ENCODE measurements at places on chromosomes 7 and 10.

DNA sequence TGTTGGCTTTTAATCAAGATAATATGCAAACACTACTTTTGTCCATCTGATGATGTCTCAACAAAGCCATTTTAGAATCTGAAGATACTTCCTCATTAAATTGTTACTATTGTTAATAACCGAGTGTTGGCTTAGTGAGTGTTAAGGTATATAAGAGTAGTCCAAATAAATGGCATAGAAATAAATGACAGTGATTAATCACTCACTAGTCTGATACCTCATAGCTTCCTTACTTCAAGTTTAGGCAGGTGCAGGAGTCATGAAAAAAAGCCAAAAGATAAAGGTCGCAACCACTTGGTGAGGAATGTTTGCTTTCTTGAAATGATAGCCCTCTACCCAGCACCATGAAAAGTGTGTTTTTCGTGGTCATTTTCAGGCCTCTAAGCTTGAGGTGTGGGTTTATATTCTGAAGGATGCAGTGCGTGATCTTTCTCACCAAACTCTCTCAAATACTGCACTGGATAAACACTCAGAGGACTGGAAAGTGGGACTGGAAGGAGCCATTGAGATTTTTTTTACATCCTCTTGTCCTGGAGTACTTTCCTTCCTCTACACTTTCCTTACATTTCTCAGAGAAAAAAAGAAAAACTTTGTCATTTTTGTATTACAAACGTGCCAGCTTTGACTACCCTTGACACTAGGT lies 138.1 kb downstream of the KIAA1217 start:
- DNase-seq, result no peak

DNA sequence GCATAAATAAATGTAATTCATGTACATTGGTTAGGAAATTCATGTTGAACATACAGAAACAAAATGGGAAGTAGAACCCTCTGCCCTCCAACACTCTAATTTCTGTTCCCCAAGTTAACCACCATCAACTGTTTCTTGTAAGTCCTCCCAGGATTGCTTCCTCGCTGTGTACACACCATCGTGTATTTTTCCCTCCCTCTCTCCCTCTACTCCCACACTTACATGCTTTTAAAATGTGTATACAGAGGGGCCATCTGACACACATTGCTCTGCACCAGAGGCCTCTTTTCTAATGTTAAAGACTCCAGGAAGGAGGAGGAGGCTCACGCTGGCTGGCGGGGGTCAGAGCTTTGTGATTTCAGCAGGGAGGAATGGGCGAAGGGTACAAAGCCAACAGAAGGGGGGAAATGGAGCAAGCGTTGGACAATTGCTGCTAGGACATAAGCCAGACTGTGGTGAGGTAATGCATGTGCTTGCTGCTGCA lies 1.9 kb upstream of the EPHA1 start:
- no peak for DNase-seq

- no peak for DNase-seq
These were observed 285 bp downstream of the CSTF2T start for GRCh38 chr10:51699145-51699474.

GRCh38 chr10:37952926-37953325 lies 23.5 kb downstream of the ZNF25 start:
- DNase-seq, result no peak

DNA sequence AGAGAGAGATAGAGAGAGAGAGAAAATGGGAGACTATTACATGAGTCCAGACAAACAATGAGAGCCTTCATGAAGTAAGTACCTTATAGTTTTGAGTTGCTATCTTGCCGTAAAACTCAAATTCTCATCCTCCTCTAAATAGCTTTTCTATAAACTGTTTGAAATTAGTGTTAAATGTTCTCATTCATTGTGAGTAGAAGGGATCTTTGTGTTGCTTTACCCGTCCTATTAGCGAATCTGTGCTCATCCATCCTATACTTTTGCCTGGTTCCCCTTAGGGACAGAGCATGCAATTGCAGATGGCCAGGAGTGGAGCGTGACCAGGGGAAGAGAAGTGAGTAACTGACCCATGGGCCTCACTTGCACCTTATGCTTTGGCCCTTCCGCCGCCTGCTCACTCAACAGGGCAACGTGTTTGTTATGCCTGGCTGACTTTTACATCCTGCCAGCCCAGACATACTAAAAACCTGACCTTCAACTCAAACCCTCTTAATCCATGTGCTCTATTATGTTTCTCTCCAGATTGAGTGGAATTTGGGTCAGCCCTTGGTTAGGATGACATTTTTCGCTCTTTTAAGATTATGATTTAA lies 244.2 kb upstream of the YAE1 start:
- no peak for DNase-seq

- DNase-seq, result peak; percentile 52
These were observed 60.9 kb upstream of the ADRB1 start for GRCh38 chr10:113982769-113983168.

DNA sequence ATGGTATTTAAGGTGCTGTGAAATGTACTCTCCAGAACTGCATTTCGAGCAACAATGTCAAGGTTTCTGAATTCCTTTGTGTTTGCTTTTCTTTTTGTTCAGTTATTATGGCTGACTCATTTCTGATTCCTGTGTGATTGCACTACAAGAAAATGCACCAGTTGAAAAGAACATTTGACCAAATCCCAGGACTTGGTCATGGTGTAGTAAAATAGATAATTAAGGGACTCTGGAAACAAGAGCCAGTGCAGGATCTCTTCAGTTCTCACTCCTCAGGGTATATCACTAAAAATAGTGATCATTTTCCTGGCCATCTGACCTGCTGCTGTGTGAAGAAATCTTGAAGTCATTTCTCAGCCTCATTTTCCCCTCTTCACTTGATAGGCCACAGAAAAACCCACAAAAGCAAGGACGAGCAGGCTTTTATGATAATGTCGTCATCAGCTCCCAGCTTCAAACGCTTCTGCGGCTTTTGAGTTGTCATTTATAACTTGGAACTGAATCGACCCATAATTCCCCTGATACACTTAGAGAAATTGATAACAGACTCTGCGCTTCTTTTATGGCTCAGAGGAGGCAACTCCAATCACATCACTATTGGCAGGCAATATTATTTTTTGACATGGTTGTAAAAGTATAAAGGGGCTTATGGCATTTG lies 274.7 kb downstream of the HDAC9 start:
- no peak for DNase-seq

DNA sequence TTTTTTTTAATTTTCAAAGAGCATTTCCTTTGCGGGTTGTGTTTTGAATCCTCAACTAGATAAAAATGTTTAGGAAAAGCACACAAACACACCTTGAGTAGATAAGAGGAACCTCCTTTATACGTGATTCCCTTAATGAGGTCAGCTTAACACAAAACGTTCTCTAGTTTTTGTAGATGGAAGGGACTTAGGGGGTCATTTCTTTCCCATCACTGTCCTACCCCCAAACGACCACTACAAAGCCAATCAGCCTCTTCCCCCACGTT lies 1.2 kb downstream of the SUV39H2 start:
- no peak for DNase-seq

DNA sequence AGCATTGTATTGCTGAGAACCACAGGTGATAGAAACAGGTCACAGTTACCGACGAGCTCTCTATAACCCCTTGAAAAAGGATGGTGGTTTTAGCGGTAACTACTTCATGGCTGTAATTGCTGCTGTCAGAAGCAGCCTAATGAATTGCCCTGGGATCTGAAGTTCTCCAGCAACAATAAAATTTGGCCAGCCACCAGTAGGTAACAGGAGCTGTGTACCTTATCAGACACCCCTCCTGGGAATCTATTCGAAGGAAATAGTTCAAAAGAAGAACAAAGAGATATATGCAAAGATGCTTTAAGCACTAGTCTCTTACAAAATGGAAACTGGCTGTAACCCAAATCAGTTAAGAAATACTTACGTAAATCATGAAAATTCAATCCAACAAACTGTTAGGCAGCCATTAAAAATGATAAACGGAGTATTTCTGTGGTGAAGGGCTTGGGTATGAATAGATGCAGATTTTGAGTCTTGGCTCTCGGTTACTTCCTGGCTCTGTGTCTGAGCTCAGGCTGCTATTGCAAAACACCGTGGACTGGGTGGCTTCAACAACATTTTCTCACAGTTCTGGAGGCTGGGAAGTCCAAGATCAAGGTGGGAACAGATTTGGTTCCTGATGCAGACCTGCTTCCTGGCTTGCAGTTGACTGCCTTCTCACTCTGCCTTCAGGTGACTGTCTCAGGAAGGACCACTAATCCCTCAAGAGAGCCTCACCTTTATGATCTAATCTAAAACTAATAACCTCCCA lies 1.6 kb downstream of the MSRB2 start:
- DNase-seq, result peak; percentile 13

- DNase-seq, result no peak
These were observed 109.5 kb upstream of the GATA3 start for GRCh38 chr10:7945034-7945433.

DNA sequence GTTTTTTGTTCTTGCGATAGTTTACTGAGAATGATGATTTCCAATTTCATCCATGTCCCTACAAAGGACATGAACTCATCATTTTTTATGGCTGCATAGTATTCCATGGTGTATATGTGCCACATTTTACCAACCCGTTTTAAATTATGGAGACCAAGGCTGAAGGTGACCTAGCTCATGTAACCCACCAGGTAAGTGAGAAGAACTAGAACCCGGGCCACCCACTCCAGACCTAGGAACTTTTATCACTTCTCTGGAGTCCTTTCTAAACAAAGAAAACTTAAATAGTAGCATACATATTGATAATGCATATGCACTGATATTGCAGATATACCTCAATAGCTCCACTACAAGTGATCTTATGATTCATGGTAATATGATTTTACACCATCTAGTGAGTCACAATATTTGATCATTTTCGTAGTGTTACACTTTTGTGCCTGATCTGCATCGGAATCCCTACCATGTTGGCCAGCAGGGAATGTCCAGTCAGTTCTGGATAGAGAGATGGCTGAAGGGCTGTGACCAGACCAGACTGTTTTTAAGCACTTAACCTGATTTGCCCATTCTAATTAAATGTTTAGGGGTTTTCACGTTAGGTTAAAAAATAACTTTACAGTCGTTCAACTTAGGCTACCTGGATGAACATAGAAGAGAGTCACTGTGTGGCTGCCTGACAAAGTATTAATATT lies 15.2 kb downstream of the CUZD1 start:
- no peak for DNase-seq

- DNase-seq, result no peak
These were observed 42.4 kb upstream of the SEPTIN7 start for GRCh38 chr7:35758421-35758820.

GRCh38 chr10:16509996-16510395 lies 11.7 kb downstream of the C1QL3 start:
- no peak for DNase-seq

DNA sequence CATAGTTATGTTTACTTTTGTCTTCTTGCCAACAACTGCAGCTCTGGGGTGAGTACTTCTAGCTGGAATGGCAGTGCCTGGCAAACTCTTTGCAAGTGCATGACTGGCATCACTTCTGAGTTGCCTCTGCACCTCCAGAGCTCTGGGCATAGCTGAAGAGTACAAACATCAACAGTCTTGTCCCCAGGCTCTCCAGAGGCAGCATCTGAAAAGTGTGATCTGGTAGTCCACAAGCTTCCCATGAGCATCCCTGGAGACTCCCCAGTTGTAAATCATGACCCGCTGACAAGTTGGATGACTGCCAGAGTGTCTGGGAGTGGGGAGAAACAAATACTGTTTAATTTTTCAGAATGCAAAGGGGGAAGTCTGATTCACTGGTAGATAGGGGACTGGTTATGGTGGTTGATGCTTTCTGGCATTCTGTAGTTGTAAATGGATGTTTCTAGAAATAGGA lies 138.9 kb upstream of the CDK13 start:
- DNase-seq, result peak; percentile 76

DNA sequence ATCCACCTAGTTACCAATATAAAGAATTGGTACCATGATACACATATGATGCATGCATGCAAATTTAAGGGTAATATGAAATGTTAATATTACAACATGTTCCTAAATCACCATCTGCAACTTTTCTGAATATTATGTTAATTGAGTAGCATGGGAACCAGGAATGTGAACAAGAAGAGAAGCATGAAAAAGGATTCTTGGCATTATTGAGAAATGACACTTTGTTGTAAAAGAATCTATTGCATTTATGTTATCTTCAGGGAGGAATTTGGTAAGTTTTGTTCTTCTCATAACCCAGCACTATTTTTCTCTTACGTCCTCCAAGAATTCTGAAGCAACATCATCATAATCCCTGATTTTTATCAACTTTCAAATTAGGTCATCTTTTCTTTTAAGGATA lies 159.9 kb upstream of the SLC25A13 start:
- no peak for DNase-seq

DNA sequence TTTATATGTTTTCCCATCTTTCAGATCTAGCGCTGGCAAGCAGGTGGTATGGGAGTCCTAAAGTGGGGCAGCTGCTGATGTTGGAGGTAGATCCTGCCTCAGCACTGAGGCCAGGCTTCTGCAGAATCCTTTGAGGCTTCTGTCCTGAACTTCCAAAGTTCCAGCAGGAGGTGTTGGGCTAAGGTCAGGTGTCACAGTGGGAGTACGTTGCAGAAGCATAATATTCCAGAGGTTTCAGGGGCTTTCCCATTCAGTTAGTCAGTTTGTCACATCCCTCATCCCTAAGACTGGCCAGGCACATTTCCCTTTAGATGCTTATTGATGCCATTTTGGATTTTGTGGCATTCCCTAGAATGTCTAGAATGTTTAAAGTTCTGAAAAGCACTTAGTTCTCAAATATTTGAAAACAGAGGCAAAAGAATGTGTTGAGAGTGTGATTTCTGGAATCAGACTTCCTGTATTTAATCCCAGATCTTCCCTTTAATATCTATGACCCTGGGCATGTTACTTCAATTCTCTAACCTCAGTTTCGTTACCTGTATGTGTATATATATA lies 319.1 kb upstream of the PHYHIPL start:
- no peak for DNase-seq

- no peak for DNase-seq
These were observed 3.5 kb downstream of the PDLIM1 start for GRCh38 chr10:95287281-95287680.

- no peak for DNase-seq
These were observed 18.6 kb downstream of the AGMO start for GRCh38 chr7:15543256-15543655.

DNA sequence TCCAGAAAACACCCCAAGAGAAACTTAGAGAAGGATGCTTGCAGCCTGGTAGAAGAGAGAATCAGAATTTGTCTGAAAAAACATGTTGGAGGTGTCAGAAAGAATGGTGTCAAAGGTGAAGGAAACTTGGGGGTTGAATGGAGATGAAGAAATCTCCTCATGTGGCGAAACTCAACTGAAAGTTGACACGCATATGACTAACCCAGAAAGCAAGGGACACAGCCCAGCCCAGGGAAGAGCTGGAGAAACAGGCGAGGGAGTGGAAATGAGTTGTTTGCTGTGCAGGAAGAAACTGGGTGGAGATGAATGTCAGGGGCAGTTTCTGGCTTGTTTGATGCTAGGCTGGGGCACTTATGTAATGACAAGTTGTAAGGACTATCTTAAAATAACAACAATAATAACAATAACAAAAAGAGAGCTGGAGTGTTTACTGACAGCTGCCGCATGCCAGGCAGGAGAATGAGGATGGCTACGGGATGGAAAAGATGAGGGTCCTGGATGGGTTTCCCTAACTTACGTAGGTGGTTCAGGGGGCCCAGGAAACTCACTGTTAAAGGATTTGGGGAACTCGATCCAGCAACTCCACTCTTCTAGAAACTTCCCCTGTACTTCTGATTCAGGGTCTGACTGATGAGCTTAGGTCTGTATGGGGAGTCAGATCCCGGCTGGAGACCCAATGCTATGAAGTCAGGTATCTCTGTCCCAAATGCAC lies 57.4 kb downstream of the MAP3K8 start:
- no peak for DNase-seq

GRCh38 chr10:101676565-101676964 lies 18.4 kb downstream of the FBXW4 start:
- DNase-seq, result no peak

- DNase-seq, result no peak
These were observed 287.4 kb upstream of the ZMIZ1 start for GRCh38 chr10:78781251-78781913.

- no peak for DNase-seq
These were observed 19.8 kb upstream of the BMPER start for GRCh38 chr7:33885290-33886148.

Measured in NCI-H345 (cell line).